SW480 (cell line): ENCODE measurements at places on chromosomes 7 and 10.

- DNase-seq, result peak; percentile 75
Observed at GRCh38 chr7:23020742-23021401, 6.9 kb upstream of the HYCC1 start.

DNA sequence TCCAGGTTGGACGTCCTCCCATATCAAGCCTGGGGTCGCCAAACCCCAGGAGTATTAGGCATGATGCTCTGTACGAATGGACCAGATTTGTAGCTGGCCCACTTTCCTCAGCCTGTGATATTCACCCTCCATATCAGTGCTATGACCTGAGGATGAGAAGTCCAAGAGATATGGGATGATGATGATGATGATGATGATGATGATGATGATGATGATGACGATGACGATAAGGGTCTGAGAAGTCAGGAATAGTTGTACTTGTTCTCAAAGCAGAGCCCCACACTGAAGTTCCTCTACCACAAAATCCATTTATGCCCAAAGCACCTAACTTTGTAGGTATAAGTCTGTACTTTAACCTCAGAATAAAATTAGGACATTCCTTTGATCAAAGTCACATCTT, 50.7 kb downstream of the AMPH start:
- no peak for DNase-seq

DNA sequence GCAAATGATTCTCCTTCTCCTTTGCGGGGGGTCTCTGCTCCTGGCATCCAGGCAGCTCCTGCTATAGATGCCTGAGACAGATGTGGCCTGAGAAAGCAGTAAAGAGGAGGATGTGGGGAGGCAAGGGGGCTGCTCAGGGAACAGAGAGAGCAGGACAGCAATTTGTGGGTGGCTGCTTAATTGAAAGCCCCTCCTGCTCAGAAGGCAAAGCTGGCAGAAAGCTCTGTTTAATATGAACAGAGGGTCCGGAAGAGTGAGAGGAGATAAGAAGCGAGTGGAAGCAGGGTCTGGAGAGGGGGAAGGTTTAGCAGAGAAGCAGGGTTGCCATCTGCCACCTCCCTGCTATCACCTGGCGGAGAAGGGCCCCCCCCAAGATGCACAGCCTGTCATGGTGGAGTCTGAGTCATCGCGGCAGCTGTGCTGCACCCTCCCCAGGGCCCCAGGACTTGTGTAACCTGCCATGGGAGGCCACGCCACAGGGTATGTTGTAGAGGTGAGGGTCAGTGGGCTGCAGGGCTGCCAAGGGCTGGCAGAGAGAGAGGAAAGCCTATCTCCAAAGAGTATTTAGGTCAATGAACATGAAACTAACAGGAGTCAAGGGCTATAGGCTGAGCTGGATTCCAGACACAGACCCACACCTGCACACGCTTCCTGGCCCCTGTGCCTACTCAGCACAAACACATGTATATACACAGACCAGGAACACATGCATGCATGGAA, 1109.8 kb upstream of the AUTS2 start:
- no peak for DNase-seq

GRCh38 chr7:2554661-2555111, 638 bp downstream of the BRAT1 start:
- peak; percentile 27 for DNase-seq

- DNase-seq, result no peak
Observed at GRCh38 chr7:95788884-95789283, 16.5 kb downstream of the DYNC1I1 start.

DNA sequence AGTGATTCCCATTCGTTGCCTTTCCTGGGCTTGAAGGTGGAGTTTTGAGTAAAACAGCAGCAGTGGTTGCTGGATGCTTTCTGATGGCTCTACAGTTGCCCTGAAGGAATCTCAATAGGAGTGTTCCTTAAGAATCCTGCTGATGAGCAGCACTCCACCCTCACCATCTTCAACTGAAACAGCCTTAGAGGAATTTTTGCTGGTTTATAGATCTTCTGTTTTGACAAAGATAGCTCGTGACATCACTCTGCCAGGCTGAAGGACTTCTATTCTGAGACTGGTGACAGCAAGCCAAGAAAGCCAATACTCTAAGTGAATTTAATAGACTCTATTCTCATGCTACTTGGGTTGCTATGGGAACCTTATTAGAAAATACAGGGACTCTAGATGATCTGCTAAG, 1014.7 kb downstream of the NRG3 start:
- no peak for DNase-seq

- DNase-seq, result peak; percentile 70
Observed at GRCh38 chr7:22799633-22800032, 23.0 kb downstream of the TOMM7 start.

- no peak for DNase-seq
Observed at GRCh38 chr10:42985436-42986316, 91.2 kb upstream of the RET start.

- no peak for DNase-seq
Observed at GRCh38 chr10:71132321-71132810, 80.0 kb upstream of the UNC5B start.

- no peak for DNase-seq
Observed at GRCh38 chr7:108629651-108630400, 60.2 kb downstream of the DNAJB9 start.

DNA sequence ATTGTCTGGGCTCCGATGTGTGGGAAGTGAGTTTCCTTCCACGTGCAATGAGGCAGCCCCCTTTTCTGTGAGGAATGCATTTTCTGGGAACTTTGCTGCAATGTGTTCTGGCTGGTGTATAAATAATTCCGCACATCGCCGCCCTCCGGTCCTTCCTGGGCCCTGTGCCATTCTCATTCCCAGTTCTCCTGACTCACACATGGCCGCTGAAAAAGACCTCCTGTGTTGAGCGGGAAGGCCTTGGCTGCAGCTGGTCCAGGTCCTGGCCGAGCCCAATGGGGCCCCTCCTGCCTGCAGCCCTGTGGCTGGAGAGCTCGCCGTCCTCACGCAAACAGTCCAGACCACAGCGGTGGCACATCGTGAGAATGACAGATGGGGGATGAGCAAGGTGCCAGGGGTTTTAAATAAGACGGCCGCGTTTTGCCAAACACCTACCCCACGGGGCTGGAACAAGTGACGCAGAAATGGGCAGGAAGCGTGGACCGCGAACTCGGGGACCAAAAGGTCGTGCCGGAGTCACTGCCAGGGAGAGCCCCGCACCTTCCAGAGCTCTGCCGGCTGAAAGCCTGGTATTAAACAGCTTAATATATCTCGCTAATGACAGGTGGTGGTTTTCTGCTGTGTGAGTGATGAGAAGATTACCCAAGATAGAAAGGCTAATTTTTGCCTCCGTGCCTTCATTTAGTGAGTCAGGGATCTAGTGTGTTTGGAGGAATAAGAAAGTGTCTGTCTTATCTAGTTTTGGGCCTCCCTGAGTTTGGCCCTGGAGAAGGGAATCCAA, 37.0 kb downstream of the FAM20C start:
- no peak for DNase-seq

- no peak for DNase-seq
Observed at GRCh38 chr10:9681655-9682054, 1336.0 kb upstream of the CELF2 start.

DNA sequence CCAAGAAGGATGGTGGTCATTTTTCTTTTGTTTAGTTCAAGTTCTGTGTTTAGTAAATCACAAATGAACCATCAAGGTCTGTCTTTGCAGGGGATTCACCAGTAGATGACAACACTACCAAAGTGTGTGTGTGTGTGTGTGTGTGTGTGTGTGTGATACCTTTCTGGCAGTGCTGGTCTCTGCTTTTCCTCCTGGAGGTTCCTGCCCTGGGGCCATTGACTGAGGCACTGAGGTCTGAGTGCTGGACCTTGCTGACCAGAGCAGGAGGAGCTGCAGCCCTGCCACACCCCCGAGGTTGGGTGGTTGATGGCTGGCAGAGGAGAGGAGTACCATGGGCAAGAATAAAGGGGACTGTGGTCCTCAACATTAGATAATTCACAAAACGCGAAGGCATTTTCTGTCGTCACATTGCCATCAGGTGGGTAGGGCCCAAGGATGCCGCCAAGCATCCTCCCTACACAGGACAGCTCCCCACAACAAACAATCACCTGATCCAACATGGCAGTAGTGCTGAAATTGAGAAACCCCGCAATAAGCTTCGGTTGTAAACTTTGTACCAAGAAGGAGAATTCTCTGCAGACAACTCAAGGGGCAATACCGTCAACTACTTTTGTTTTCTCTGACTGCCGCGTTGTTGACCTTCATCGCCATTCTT, 49.5 kb upstream of the PRSS58 start:
- no peak for DNase-seq

DNA sequence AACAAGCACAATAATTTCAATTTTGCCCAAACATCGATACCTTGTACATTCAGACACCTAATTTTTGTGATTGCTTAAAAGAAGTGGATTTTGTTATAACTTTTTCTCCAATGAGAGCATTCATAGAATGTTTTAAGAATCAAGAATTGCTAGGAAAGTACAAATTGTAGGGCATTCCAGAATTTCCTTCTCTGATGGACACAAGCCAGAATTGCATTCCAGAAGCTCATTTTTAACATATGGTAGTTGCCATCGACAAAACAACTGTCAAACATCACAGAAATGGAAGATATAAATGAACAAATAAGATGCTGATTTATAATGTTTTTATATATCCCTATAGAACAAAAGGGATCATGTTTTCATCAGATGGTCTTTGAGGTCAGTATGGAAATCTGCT, 258.4 kb upstream of the NPVF start:
- DNase-seq, result no peak

GRCh38 chr7:47570649-47571050, 11.3 kb downstream of the TNS3 start:
- no peak for DNase-seq

DNA sequence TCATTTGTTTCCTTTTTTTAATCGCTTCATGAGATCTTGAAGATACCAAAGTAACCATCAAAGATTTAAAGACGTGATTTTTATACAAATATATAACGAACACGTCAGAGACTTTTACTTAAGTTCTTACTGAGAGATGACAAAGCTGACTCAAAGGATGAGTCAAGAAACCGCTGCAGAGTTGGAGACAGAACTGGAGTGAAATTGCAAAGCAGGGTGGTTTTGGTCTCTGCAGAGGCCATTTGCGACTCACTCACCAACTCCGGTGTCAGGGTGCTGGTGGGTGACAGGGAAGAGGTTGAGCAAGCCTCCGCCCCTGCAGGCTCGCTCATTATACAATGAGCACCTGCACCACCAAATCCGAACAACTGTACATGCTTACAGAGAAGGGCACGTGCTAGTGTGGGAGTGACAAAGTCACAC, 75.2 kb downstream of the DNAJB6 start:
- no peak for DNase-seq
